ENCODE measurements at places on chromosomes 7 and 10.

DNA sequence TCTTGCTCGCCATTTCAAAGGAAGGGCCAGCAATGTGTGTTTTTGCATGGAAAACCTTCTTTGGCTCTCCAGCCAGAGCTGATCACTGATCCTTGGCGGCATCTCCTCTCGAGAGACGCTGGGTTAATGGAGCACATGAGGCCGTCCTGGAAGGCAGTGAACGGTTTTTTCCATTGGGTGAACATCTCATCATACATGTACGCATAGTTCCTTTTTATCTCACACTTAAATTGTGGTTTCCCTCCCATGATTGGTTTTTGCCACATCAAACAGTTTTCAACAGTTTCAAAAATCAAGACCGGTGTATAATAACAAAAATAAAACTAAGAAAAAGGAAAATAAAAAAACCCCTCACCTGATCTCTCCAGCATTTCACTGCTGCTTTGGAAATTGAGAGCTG, 276.4 kb downstream of the TCF7L2 start:
- DNase-seq = no peak

DNA sequence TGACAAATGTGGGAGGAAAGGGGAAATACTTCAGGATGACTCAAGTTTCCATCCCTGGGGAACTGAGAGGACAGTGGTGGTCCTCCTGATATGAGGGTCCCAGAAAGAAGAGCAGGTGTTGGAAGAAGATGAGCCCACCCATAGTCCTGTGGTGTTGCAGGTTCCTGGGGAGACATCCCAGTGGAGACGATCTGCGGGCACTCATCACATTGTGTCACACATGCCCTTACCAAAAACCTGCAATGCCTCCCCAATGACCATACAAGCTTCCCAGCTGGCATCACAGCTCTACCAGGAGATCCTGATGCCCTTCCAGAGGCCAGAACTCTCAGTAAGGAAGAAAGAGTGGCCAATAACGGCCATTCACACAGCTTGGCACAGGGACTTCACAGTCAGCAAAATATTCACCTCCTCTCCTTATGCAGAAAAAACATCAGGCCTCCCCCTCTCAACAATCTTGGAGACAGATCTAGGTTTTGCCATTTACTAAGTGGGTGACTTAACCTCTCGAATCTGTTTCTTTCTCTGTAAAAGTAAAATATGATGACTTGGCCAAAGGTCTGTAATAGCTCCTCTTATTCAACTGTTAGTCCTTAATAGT, 9.0 kb downstream of the PUS7 start:
- DNase-seq = no peak

DNA sequence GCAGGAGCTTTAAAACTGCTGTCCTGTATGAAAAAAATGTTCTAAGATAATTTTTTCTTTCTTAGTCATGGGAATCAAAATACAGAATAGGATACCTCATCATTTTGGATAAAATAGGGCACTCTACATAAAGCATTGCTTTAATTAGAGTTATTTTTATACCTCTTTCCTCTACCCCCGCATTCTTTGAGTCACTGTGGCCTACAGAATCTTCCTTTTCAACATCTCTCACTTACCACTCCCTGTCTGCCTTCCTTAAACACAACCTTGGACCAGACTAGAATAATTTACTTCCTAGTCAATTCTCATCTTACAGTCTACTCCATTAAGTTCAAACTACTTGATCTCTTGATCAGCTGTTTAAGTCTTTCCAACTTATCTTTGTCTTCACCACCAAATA, 462.3 kb downstream of the PHTF2 start:
- DNase-seq = no peak

DNA sequence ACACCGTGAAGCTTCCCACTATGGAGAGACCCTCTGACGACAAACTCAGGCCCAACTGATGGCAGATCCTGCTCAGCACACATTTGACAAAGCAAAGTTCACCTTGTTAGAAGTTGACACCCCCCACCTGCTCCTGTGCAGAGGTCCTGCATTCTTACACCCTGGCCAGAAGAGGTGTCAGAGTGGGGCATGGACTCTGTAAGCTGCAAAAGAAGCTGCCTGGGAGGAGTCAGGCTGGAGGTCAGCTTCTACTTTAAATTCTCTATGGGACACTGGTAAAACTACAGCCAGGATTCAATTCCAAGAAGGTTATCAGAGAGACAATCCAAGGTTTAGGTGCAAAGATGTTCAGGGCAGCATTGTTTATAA, 20.0 kb upstream of the TNS3 start:
- no peak for DNase-seq

- no peak for DNase-seq
Observed at GRCh38 chr7:34453150-34453549, 204.9 kb upstream of the NPSR1 start.

GRCh38 chr7:112130729-112131410, 75.3 kb downstream of the DOCK4 start:
- no peak for DNase-seq

GRCh38 chr7:106063024-106063423, 49.1 kb downstream of the SYPL1 start:
- DNase-seq = no peak

GRCh38 chr7:158382363-158383254, 205.0 kb downstream of the PTPRN2 start:
- no peak for DNase-seq

Data from NCI-H2171 (cell line).